ENCODE measurements at places on chromosomes 6 and 20.

- DNase-seq, result no peak
Observed at GRCh38 chr20:36493801-36494114, 47.6 kb upstream of the MYL9 start.

GRCh38 chr20:47594157-47594556 is 92.5 kb downstream of the NCOA3 start:
- no peak for DNase-seq

- DNase-seq, result no peak
Observed at GRCh38 chr20:46357030-46357514, 48.8 kb upstream of the CDH22 start.

DNA sequence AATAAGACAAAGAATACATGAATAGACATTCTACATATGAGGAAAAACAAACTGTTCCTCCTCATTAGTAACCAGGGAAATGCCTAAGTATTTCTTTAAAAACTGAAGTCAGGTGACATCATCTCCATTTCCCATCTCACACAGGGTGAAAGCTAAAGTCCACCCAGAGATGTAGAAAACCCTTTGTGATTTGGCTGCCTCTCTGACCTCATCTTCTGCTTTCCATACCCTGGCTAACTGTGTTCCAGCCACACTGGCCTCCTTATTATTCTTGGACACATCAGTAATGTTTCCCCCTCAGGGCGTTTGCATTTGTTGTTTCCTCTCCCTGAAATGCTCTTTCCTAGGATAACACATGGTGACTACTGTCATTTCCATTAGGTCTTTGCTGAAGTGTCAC is 40.4 kb downstream of the ESF1 start:
- DNase-seq, result no peak

DNA sequence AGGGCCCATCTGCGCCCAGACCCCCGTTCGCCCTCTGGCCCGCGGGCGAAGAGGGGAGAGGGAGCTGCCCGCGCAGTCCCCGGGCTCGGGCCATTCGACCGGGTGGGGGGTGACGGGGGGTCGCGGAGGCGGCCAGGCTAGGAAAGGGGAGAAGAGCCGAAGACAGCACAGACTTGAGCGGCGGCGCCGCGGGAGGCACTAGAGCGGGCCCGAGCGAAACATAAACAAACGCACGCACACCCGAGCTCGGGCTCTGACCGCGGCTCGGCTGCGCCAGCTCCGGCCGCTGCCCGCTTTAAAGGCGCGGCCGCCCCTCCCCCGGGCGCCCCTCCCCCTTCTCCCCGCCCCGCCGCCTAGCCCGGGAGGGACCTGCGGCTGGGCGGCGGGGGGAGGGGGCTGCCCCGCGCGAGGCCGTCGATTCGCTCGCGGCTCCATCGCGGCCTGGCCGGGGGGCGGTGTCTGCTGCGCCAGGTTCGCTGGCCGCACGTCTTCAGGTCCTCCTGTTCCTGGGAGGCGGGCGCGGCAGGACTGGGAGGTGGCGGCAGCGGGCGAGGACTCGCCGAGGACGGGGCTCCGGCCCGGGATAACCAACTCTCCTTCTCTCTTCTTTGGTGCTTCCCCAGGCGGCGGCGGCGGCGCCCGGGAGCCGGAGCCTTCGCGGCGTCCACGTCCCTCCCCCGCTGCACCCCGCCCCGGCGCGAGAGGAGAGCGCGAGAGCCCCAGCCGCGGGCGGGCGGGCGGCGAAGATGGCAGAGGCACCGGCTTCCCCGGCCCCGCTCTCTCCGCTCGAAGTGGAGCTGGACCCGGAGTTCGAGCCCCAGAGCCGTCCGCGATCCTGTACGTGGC is at the start of gene FOXO3:
Gene FOXO3, plus strand, starts transcription at position 455 of the 846 bp plus-strand sequence. Its CDS starts 292 bp downstream, at position 747.
- DNase-seq, result no peak

DNA sequence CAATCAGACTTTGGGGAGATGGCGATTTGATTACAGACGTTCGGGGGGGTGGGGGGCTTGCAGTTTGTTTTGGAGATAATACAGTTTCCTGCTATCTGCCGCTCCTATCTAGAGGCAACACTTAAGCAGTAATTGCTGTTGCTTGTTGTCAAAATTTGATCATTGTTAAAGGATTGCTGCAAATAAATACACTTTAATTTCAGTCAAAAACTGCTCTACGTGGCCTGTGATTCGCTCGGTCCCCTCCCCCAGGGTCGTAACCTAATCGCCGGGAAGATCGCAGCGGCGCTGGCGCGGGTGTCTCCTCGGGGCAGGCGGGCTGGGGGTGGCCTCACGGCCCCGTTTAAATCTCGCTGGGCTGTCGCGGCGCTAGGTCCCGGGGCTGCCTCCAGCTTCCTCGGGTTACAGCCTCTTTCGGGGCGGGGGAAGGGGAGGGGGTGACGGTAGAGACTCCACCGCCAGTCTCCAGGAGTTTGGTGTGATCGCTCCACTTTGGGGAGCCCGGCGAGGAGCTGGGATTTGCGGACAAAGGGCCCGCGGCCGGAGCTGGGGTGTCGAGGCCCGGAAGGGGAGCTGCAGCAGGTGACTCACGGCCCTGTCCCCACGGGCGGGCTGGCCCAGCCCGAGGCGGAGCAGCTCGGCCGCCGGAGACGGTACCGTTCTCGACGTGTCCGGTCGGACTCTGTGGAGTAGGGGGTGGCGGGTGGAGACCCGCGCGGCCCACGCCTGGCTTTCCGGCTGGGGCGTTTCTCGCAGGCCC is 4.2 kb downstream of the FOXC1 start:
- no peak for DNase-seq

GRCh38 chr6:169854083-169854725 is 102.8 kb downstream of the ERMARD start:
- DNase-seq, result no peak

GRCh38 chr6:131383421-131384411 is 189.3 kb upstream of the ARG1 start:
- DNase-seq, result no peak

DNA sequence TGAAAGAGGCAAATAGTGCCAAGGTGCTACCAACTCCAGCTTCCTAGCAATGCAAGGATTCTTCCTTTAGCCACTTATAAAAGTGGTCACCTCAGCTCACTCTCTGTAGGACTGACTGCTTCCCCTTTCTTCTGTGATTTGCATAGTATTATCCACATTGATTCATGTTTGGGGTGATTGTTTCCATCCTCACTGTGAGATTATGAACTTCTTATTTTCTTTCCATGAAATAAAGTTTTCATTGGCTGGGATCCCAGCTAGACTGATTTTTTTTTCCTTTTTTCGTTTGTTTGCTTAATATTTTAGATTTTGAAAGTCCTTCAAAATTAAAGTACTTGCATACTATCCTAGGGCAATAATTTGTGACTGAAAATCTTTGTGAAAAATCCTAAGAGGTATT is 50.5 kb downstream of the EYA4 start:
- DNase-seq, result no peak

DNA sequence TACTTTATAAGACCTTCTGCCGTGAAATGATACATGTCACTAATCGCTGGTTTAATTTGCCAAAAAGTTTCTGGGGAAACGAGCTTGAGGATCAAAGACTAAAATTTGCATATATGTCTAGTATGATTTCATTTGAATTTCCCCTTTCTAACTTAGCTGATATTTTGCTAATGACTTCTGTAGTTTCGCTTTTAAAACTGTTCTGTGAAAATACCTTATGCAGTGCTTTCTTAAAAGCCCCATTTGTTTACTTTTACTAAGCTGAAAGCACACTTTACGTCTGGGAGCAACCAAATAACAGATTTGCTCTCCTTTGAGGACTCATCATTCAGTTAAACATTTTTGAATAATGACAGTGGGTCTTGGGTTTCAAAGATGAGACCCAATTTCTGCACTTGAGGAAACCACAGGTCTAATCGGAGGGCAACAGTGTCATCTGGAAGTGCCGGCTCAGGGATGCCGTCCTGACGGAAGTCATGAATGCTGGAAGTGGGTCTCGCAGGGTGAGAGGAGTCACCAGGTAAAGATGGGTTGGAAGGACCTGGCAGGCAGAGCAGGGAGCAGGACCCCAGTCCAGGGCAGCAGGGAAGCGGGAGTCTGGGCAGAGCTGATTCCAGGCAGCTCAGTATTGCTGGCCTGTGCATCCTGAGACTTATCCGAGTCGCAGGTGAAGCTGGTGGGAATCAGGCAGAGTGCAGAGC is 33.2 kb downstream of the PLEKHG1 start:
- DNase-seq, result no peak

- DNase-seq, result no peak
Observed at GRCh38 chr6:38144365-38144945, 324.9 kb downstream of the ZFAND3 start.

- DNase-seq, result no peak
Observed at GRCh38 chr6:40585223-40585622, 1.9 kb downstream of the LRFN2 start.
